ENCODE measurements at places on chromosomes 4 and X. TPM values are rescaled to one million over a fixed set of nuclear protein-coding genes. Genes with fewer than 3 reads are reported as not detected.

GRCh38 chr4:71185037-71185436 is 153.8 kb upstream of the SLC4A4 start:
- no peak overlapping the region for H3K27ac ChIP-seq
- peaks cover 2% of the 10 kb centered on the region for H3K4me1 ChIP-seq
- no peaks in the 10 kb centered on the region for H3K36me3 ChIP-seq
- DNase-seq: no peak

Gene SHROOM2
- 14.0 TPM for total RNA-seq

DNA sequence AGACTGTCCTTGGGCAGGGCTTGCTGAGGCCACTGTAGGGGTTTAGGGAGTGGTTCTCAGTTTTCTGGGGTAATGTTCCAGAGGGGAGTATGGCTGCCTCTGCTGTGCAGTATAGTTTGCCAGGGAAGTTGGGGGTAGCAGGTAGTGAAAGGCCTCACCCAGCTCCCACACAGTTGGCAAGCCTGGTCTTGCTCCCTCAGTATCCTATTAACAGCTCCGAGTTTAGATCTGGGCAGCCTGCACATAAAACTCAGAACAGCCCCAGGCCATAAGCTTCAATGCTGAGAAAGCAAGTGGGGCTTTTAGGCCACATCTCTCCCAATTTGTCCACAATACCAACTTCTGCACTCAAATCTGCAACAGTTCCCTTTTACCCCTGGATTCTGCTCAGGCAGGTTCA is 205.2 kb downstream of the GALNTL6 start:
- DNase-seq: no peak
- no peak overlapping the region for H3K27ac ChIP-seq
- H3K4me1 ChIP-seq: no peaks in the 10 kb centered on the region
- no peaks in the 10 kb centered on the region for H3K36me3 ChIP-seq
- H3K27me3 ChIP-seq: no peaks in the 10 kb centered on the region

Gene SYN1
- total RNA-seq: 1.2 TPM

Gene GLRA2
- total RNA-seq: 0.10 TPM

- H3K4me1 ChIP-seq: no peaks in the 10 kb centered on the region
- no peaks in the 10 kb centered on the region for H3K27me3 ChIP-seq
- H3K4me3 ChIP-seq: no peak overlapping the region
Observed at GRCh38 chr4:141543706-141544105, 92.7 kb upstream of the IL15 start.

DNA sequence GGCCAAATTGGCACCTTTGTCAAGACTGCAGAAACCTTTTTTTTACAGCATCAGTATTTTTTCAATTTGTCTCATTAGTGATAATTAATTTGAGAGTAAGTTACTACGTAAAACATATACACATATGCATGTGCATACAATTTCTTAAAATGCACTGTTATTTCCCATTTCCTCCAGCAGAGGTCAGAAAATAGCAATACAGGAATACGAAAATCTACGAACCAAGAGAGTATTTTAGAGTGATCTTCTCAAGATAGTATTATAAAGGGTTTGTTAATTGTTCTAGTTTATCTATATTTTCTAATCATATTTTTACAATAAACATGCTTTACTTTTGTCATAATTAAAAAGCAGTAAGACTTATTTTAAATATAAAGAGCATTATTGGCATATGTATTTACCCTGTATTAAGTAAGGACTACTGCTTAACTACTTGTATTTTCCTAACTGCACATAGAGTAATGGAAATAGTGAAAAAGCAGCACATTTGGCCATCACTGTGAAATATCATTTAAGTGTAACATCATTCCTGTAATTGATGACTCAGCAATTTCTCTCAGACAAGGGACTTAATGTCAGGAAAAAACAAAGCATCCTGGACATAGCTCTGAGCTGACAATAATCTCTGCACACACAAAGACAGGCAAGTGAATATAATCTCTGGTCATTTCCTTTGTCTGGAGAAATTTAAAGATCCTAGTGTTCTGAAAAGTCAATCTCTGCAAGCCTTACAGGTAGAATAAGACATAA is 45.6 kb downstream of the MAOB start:
- no peaks in the 10 kb centered on the region for H3K4me1 ChIP-seq
- H3K27ac ChIP-seq: no peak overlapping the region
- H3K27me3 ChIP-seq: no peaks in the 10 kb centered on the region
- no peak overlapping the region for H3K4me3 ChIP-seq

GRCh38 chr4:114046331-114046730 is 66.9 kb upstream of the ARSJ start:
- no peak overlapping the region for H3K4me3 ChIP-seq
- DNase-seq: no peak
- no peaks in the 10 kb centered on the region for H3K36me3 ChIP-seq
- no peak overlapping the region for H3K27ac ChIP-seq

Gene NEIL3
- total RNA-seq: 0.12 TPM

GRCh38 chr4:84792366-84793301 is 173.9 kb downstream of the WDFY3 start:
- H3K27me3 ChIP-seq: no peaks in the 10 kb centered on the region
- H3K4me1 ChIP-seq: no peaks in the 10 kb centered on the region
- H3K27ac ChIP-seq: no peak overlapping the region
- H3K36me3 ChIP-seq: no peaks in the 10 kb centered on the region
- no peak for DNase-seq

Gene TKTL1
- total RNA-seq: not detected

GRCh38 chrX:107484002-107484726 is 34.7 kb downstream of the FRMPD3 start:
- peak; percentile 77 for DNase-seq
- H3K27ac ChIP-seq: peak overlapping the region; percentile 52
- no peaks in the 10 kb centered on the region for H3K36me3 ChIP-seq
- H3K4me3 ChIP-seq: no peak overlapping the region

DNA sequence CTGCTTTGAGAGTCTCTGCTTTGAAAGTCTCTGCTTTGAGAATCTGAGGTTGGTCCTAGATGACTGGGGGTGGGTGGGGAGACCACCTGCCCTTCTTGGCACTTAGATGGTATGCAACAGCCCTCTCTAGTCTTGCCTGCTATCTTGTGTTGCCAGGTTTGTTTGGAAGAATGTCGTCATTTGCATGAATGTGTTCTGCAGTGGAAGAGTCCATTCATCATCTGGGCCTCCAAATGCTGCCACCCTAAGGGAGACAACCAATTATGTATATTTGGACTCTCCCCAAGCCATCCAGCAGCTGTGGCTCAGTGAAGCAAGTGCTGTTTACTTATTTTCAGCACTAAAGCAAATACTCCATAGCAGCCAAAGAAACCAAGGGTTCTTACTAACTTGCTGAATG is 44.6 kb upstream of the TRPC5OS start:
- H3K36me3 ChIP-seq: no peaks in the 10 kb centered on the region
- H3K27me3 ChIP-seq: no peaks in the 10 kb centered on the region
- no peak for DNase-seq
- H3K27ac ChIP-seq: no peak overlapping the region
- H3K4me1 ChIP-seq: no peaks in the 10 kb centered on the region

DNA sequence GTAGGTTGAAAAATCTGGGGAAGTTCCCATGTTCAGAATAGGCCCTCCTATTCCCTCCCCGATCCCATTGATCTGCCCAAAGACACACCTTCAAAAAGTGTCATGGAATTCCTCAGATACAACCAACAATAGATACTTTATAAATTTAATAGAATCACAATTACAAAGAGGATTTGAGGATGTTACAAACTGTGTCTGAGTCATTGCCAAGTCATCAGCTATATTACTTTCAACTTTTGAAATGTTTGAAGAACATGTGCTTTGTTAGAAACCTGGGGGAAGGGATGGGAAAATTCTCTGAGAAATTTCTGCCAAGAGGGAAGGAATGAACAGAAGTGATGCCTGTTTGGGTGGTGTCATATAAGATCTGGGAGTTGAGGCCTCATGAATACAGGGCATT is 46.7 kb downstream of the KCNIP4 start:
- no peak overlapping the region for H3K27ac ChIP-seq
- H3K27me3 ChIP-seq: no peaks in the 10 kb centered on the region
- DNase-seq: no peak
- no peak overlapping the region for H3K4me3 ChIP-seq

- H3K4me1 ChIP-seq: no peaks in the 10 kb centered on the region
- no peak for DNase-seq
- no peaks in the 10 kb centered on the region for H3K27me3 ChIP-seq
- H3K36me3 ChIP-seq: no peaks in the 10 kb centered on the region
Observed at GRCh38 chr4:91076147-91076546, 949.0 kb downstream of the CCSER1 start.

DNA sequence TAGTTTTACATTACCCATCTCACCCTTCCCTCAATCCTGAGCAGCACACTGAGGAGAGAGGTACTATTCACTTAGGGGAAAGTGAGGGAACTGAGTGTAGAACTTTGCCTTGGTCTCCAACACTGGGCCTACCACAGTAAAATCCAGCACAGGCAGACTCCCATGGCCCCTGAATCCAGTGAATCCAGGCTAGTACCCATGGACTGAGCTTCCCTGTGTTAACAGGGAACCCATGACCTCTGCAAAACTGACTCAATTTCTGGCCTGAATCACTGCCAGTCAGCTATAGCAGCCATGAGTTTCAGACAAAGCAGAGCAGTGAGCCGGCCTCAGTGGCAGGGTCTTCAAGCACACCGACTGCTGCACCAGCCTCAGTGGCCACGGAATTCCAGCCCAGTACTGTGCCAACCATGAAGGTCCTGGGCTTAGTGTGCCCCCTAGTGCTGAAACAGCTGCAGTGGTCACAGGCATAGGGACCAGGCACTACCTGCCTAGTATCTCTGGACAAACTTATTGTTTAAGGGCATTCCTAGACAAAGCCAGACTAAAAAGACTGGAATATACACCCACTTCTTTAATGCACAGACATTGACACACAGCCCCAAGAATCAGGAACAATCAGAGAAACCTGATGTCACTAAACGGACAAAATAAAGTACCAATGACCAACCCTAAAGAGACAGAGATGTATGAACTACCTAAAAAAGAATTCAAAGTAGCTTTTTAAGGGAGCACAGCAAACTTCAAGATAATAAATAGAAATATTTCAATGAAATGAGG is 127.4 kb upstream of the RPL34 start:
- no peak for DNase-seq
- H3K4me3 ChIP-seq: no peak overlapping the region
- no peaks in the 10 kb centered on the region for H3K36me3 ChIP-seq
- H3K27me3 ChIP-seq: no peaks in the 10 kb centered on the region
- H3K4me1 ChIP-seq: no peaks in the 10 kb centered on the region
- no peak overlapping the region for H3K27ac ChIP-seq

Gene UGT2A1
- not detected for total RNA-seq

GRCh38 chrX:40031911-40032310 is 65.8 kb downstream of the BCOR start:
- H3K27me3 ChIP-seq: no peaks in the 10 kb centered on the region
- no peak for DNase-seq

Gene COX7B2
- not detected for total RNA-seq

DNA sequence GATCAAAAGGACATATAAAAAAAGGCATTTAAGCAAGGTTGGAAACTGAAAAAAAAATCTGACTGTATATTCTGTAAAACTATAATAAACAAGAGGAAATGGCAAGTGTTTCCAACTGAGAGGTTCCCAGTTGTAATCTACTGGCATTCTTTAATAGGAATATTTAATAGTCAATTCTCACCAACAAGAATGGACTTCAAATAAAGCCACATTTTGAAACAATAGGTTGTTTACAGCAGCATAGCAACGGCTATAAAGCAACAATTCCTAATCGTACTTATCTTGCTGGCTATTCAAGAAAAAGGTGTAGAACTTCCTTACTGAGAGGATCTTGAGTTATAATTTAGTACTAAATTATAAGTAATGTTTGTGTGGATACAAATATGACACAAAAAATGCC is 75.5 kb downstream of the VEGFC start:
- no peak overlapping the region for H3K4me3 ChIP-seq
- no peaks in the 10 kb centered on the region for H3K4me1 ChIP-seq
- no peaks in the 10 kb centered on the region for H3K27me3 ChIP-seq
- H3K27ac ChIP-seq: no peak overlapping the region

Gene DUX4
- not detected for total RNA-seq

- DNase-seq: no peak
- no peak overlapping the region for H3K4me3 ChIP-seq
- H3K4me1 ChIP-seq: peaks cover 5% of the 10 kb centered on the region
- H3K27ac ChIP-seq: no peak overlapping the region
- no peaks in the 10 kb centered on the region for H3K27me3 ChIP-seq
Observed at GRCh38 chrX:24369816-24370215, 9.4 kb downstream of the SUPT20HL1 start.

Gene PPP4R3C
- total RNA-seq: not detected

Gene RXFP1
- total RNA-seq: 0.35 TPM

Gene RBMX
- 192 TPM for total RNA-seq

Gene TRPC3
- total RNA-seq: 0.22 TPM

Gene CLCN5
- 16.2 TPM for total RNA-seq

DNA sequence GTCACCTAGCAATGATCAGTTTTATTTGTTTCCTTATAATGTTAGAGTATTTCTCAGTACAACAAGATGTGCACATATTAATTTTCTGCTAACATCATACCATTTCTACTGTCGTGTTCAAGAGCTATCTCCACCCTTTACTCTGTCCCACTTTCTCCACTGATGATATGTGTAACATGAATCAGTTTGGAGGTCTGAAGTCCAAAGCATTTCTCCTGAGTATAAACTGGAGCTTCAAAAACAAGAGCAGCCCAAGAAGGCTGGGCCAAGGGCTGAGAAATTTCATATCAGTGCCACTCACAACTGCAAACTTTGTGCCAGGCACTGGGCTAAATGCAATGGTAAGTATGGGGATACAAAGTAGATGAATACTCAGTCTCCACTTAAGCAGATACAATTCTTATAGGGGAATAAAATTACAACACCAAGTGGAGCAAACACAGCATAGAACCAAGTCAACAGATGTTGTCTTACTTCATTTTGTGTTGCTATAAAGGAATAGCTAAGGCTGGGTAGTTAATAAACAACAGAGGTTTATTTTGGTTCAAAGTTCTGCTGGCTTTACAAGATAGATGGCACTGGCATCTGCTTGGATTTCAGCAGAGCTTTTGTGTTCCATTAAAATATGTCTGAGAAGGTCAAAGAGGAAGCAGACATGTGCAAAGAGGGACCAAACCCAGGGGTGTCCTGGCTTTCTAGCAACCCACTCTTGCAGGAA is 44.2 kb downstream of the AMELX start:
- H3K4me3 ChIP-seq: no peak overlapping the region
- no peaks in the 10 kb centered on the region for H3K27me3 ChIP-seq
- H3K27ac ChIP-seq: no peak overlapping the region
- H3K36me3 ChIP-seq: no peaks in the 10 kb centered on the region

DNA sequence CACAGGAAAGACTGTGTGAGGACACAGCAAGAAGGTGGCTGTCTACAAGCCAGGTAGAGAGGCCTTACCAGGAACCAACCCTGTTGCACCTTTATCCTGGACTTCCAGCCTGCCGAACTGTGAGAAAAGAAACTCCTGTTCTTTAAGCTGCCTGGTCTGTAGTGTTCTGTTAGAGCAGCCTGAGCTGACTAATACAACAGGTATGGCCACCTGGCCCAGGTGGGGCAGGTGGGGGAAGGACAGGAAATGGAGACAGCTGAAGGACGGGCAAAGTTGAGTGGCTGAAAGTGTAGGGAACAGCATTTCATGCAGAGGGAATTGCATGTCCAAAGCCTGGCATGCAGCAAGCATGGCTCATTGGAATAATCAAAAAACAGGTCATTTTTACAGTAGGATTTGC is 35.1 kb downstream of the CYTL1 start:
- H3K4me1 ChIP-seq: no peaks in the 10 kb centered on the region
- H3K27ac ChIP-seq: no peak overlapping the region
- H3K4me3 ChIP-seq: no peak overlapping the region

Data from ovary (tissue), 10 donors.